ENCODE measurements at places on chromosomes 7 and 10. TPM values are rescaled to one million over a fixed set of nuclear protein-coding genes. Genes with fewer than 3 reads are reported as not detected.

Gene NACAD
- not detected for total RNA-seq

Gene HUS1
- 5.1 TPM for total RNA-seq

Gene LGI1
- not detected for total RNA-seq

Gene CHAT
- total RNA-seq = not detected

Gene KIAA1217
- total RNA-seq = 1.3 TPM

Gene SLC35G1
- total RNA-seq = 1.3 TPM

Measured in Caki2 (cell line).